ENCODE measurements at places on chromosomes 1 and 21. TPM values are rescaled to one million over a fixed set of nuclear protein-coding genes. Genes with fewer than 3 reads are reported as not detected.

GRCh38 chr21:20108976-20109540, 889.2 kb upstream of the NCAM2 start:
- DNase-seq, result no peak

- no peak for DNase-seq
Observed at GRCh38 chr1:85118751-85119150, 70.5 kb upstream of the MCOLN3 start.

- DNase-seq, result peak; percentile 50
Observed at GRCh38 chr21:44765231-44766013, 36.2 kb downstream of the UBE2G2 start.

- no peak for DNase-seq
Observed at GRCh38 chr1:18530587-18531502, 50.1 kb downstream of the KLHDC7A start.

DNA sequence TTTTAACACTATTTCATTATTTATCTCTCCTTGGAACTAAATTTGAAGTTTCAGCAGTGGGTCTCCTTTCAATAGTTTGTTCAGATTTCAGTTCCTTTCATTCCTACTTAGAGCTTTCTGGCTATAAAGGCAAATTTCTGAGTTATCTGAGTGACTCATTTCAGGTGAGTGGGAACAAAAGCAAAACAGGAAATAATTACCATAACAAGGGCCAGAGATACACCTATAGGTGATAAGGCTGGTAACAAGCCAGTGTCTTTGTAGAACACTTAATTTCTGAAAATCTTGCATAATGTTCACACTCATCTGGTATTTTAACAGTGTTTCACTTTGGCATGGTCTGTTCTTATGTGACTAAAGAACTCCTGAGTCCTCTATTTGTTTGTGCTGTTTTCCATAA, 64.5 kb upstream of the PRRC2C start:
- no peak for DNase-seq

- DNase-seq, result no peak
Observed at GRCh38 chr1:9875636-9876000, 34.5 kb downstream of the CTNNBIP1 start.

DNA sequence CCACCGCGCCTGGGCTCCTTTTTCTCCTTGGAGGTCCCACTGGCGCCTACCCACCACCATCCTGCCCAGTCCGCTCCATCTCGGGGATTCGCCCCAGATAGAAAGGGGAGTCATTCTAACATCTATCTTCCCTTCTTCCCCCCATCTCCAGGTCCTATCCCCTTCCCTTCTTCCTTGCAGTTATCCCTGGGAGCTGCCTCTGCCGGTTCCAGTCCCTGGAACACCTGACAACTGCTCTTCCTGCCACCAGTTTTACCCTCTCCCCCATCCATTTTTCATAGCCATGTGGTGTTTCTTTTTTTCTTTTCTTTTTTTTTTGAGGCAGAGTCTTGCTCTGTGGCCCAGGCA, 12.0 kb upstream of the COL16A1 start:
- no peak for DNase-seq

GRCh38 chr1:85048296-85049064, at the start of gene MCOLN3:
MCOLN3 (minus strand) TSS chr1:85048500; CDS start chr1:85045360, 3,140 bp downstream.
- DNase-seq, result peak; percentile 24

GRCh38 chr1:64356636-64357256, 113.2 kb upstream of the CACHD1 start:
- DNase-seq, result no peak

GRCh38 chr1:114152089-114152507, 1.6 kb downstream of the SYT6 start:
- no peak for DNase-seq

DNA sequence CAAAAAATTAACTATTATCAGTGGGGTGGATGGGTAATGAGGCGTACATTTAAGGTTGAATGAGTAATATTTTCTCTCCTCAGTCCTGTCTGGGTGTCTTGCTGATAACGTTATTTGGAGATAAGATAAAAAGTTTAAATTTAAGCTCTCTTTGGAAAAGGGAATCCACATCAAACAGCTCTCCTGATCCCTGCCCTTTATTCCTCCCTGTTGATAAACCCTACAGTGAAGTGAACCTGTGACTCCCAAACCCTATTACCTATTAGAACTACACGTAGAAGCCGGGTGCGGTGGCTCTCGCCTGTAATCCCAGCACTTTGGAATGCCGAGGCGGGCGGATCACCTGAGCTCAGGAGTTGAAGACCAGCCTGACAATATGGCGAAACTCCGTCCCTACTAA, 9.9 kb upstream of the GPR161 start:
- no peak for DNase-seq

DNA sequence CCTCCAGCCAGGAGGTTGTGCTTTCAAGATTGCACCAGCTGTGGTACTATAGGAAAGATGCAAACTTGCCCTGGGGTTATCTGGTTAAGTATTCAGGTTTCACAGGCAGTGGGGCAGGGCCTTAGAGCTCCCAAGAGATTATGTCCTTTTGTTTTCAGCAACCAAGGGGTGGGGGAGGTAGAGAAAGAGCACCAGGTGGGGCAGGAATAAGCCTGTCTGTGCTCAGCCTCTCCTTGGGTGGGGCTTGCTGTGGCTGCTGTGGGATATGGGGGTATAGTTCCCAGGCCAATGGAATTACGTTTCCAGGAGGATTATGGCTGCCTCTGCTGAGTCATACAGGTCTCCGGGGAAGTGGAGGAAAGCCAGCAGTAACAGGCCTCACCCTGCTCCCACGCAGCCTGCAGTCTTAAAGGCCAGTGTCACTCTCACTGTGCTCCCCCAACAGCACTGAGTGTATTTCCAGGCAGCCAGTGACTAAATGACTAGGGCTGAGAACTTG, 508.6 kb downstream of the RWDD3 start:
- no peak for DNase-seq

DNA sequence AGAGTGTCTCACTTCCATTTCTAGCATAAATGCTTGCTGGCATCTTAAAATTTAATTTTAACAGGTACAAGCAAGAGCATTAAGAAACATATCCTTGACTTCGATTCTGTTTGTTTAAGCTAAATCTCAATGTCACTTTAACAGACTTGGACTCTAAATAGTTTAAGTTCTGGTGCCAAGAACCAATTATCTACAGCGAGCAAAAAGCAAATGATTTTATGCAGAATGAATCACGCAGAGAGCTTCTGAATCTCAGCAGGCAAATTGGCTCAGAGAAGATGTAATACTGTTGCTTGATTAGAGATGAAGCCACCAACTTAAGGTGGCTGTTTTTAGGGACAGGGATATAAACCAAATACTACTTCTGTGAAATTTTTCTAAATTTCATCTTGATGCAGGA, 117.0 kb upstream of the PLD5 start:
- DNase-seq, result no peak

Gene TTC22
- 7.0 TPM for total RNA-seq

Gene ERG
- total RNA-seq, result not detected

Gene GBP6
- total RNA-seq, result 2.8 TPM

Gene OR2T2
- not detected for total RNA-seq

Gene FHAD1
- total RNA-seq, result not detected

Gene LENEP
- not detected for total RNA-seq

Gene LRRC71
- not detected for total RNA-seq

Gene CDC7
- 5.9 TPM for total RNA-seq
